ENCODE measurements at places on chromosomes 5 and 9. TPM values are rescaled to one million over a fixed set of nuclear protein-coding genes. Genes with fewer than 3 reads are reported as not detected.
A peak's percentile ranks its signal among the peaks of the same experiment; 100 is the strongest.

DNA sequence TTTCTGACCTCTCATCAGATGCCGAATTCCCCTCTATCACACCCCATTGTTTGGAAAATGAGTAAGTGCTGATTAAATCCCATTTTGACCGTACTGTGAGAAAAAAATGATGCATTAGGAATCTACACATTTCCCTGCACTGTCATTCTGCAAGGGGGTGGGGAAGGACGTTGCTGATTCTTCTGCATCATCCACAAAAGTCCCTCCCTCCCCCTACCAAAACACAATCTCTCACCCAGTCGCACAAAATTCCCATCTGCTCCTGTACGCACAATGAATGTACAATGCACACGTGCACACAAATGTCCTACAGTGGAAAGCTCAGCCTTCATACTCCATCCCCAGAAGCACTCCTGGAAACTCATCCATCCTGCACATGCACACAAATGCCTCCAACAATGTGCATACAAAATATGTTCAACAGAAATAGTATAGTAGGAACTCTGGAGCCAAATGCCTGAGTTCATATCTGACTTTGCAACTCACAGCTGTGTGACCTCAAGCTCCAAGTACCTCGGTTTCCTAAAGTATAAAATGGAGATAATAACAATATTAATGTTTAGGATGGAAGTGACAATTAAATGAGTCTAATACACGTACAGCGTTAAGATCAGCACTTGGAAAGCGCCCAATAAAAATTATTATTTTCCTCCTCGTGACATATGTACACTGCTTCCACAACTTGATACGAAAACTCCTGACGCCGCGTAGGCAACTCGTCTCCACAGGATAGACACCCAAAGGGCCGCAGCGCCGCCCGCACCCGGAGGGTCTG is 809 bp downstream of the TNIP1 start:
- DNase-seq: no peak
- peak overlapping the region; percentile 87 for H3K4me3 ChIP-seq
- no peaks in the 10 kb centered on the region for H3K27me3 ChIP-seq
- H3K36me3 ChIP-seq: peaks cover 4% of the 10 kb centered on the region
- peaks cover 75% of the 10 kb centered on the region for H3K4me1 ChIP-seq

DNA sequence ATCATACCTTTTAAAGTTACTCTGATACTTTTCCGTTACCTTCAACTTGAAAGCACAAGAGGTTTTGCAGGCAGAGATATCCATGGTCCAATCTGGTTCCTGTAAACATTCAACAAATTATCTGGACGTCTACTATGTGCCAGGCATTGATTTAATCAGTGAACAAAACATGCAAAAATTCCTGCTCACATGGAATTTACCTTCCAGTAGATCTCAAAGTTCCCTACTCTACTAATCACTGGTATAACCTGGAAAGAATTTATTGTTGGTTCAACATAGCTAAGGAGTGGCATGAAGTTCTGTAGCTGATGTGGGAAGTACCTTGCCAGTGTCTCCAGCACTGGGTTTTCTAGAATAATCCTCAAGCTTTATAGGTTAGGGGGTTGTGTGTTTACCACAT is 9.8 kb downstream of the OCLN start:
- H3K4me3 ChIP-seq: no peak overlapping the region
- H3K27ac ChIP-seq: peak overlapping the region; percentile 12
- H3K4me1 ChIP-seq: peaks cover 11% of the 10 kb centered on the region
- DNase-seq: no peak
- H3K36me3 ChIP-seq: no peaks in the 10 kb centered on the region

DNA sequence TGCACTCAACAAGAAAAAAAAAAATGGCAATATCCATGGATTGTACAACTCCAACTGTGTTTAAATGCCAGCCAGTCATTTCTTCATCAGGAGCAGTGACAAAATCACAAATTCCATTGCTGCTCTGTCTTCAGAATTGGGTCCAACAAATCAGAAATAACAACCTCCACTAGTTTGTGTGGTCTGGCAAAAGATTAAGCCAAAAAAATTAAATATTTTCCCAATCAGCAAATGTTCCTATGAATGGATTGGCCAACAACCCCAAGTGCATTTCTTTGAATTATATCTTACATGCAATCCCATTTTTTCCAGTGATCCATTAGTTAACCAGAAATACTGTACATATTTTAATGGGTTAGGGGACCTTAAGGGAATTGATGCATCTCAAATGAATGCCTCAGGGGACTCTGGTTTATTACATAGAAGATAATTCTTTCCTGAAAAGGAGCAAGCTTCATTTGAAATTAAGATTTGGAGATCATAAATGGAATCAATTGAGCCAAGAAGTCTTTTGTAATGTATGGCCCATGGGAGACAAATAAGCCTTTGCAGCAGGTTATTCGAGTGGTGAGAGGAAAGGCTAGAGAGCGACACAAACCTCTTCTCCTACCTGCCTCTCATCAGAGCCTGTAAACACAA is 131.8 kb downstream of the TLE1 start:
- H3K27ac ChIP-seq: no peak overlapping the region
- H3K4me1 ChIP-seq: peaks cover 18% of the 10 kb centered on the region
- H3K4me3 ChIP-seq: no peak overlapping the region
- no peaks in the 10 kb centered on the region for H3K36me3 ChIP-seq

GRCh38 chr9:842635-843426 is 1.3 kb downstream of the DMRT1 start:
- H3K27me3 ChIP-seq: peaks cover 70% of the 10 kb centered on the region
- H3K4me3 ChIP-seq: no peak overlapping the region
- no peak overlapping the region for H3K27ac ChIP-seq
- no peaks in the 10 kb centered on the region for H3K36me3 ChIP-seq
- peaks cover 5% of the 10 kb centered on the region for H3K4me1 ChIP-seq

- no peak overlapping the region for H3K4me3 ChIP-seq
- H3K27me3 ChIP-seq: no peaks in the 10 kb centered on the region
- H3K27ac ChIP-seq: no peak overlapping the region
- DNase-seq: no peak
Observed at GRCh38 chr9:71690063-71690688, 78.1 kb downstream of the CEMIP2 start.

Gene SOWAHA
- not detected for total RNA-seq

Gene PCDH12
- total RNA-seq: 17.0 TPM

GRCh38 chr9:122342323-122343050 is 28.3 kb upstream of the PTGS1 start:
- no peaks in the 10 kb centered on the region for H3K36me3 ChIP-seq
- no peak for DNase-seq
- no peak overlapping the region for H3K27ac ChIP-seq
- H3K4me1 ChIP-seq: peaks cover 8% of the 10 kb centered on the region
- no peaks in the 10 kb centered on the region for H3K27me3 ChIP-seq

DNA sequence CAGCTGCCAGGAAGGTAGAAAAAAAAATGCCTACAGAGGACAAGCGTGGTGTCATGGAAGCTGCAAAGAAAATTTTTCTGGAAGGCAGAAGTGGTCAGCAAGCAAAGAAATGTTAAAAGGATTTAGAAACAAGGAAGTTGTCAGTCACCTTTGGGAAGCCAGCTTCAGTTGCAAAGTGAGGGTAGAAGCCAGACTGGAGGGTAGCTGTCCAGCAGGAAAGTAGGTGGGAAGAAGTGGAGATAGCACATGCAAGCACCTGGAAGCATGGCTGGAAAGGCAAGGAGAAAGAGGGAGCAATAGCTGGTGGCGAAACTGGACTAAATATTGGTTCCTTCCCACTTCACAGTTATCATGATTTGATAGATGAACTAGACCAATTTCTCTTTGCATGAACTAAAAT is 54.3 kb downstream of the ADRB2 start:
- H3K4me3 ChIP-seq: no peak overlapping the region
- DNase-seq: no peak
- no peaks in the 10 kb centered on the region for H3K27me3 ChIP-seq
- no peaks in the 10 kb centered on the region for H3K4me1 ChIP-seq
- H3K36me3 ChIP-seq: no peaks in the 10 kb centered on the region

- H3K27me3 ChIP-seq: no peaks in the 10 kb centered on the region
- H3K36me3 ChIP-seq: no peaks in the 10 kb centered on the region
- H3K27ac ChIP-seq: no peak overlapping the region
- no peak for DNase-seq
Observed at GRCh38 chr5:30561771-30562170, 631.7 kb upstream of the CDH6 start.

GRCh38 chr9:27353474-27354229 is 56.7 kb upstream of the EQTN start:
- H3K4me1 ChIP-seq: peaks cover 15% of the 10 kb centered on the region
- H3K27me3 ChIP-seq: no peaks in the 10 kb centered on the region
- no peaks in the 10 kb centered on the region for H3K36me3 ChIP-seq
- no peak for DNase-seq
- H3K4me3 ChIP-seq: no peak overlapping the region

DNA sequence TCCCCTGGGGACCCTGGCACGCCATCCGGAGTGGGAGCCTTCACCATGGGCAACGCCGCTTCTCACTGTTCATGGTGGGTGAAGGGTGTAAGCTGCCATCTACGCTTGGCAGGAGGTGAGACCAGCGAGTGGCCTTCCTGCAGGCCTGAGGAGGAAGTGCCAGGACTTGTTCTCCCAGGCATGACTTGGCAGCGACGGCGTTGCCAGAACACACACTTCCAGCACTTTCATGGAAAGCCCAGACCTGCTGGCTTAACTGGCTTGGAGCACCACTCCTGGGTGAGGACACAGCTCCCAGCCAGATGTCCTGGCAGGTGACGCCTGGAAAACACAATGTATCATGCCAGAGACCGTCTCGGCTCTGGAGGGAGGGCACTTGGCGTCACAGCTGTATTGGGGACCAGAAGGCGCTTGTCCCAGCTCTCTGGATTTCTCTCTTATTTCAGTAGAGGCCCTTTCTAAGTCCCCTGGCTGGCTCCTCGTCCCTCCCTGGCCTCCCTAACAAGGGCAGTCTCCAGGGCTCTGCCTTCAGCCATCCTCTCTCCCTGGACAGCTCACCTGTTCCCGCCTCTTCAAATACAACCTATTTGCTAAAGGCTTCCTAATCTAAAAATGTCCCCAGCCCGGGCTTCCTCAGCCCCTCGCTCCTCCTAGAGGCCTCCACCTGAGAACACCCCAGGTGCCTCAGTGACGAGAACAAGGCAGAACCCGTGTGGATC is 188.3 kb downstream of the OLFM1 start:
- no peak overlapping the region for H3K27ac ChIP-seq
- no peaks in the 10 kb centered on the region for H3K4me1 ChIP-seq
- H3K27me3 ChIP-seq: peaks cover 5% of the 10 kb centered on the region
- no peak overlapping the region for H3K4me3 ChIP-seq
- no peaks in the 10 kb centered on the region for H3K36me3 ChIP-seq
- DNase-seq: peak; percentile 81

DNA sequence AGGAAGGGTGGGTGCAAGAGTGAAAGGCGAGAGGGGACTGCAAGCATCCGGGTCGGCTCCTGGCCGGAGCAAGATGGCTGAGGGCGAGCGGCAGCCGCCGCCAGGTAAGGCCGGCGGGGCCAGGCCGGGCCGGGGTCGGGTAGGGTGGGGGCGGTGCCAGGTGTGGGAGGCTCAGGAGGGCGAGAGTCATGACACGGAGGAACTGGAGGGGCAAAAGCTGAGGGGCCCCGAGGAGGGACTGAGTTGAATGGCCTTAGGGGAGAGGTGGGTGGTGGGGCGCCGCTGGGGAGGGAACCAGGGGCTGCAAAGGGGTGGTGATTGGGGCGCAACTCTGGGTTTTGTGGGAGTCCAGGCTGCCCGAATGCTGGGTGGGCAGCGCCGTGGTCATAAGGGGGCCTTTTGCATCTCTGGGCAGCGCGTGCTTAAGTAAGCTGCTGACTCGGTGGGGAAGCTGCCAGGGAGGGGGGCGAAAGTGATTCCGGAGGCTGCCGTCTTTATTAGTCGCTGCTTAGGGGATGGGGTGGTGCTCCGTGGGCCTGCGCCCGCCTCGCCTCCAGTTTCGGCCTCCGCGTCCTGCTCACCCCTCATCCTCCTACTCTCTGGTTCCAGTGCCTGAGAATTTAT is 425 bp downstream of the PTPA start:
- peak overlapping the region; percentile 94 for H3K27ac ChIP-seq
- DNase-seq: peak; percentile 77
- H3K4me1 ChIP-seq: peaks cover 17% of the 10 kb centered on the region
- H3K4me3 ChIP-seq: peak overlapping the region; percentile 89
- no peaks in the 10 kb centered on the region for H3K36me3 ChIP-seq

Gene RAB14
- total RNA-seq: 104 TPM

- no peaks in the 10 kb centered on the region for H3K36me3 ChIP-seq
- no peaks in the 10 kb centered on the region for H3K27me3 ChIP-seq
- no peaks in the 10 kb centered on the region for H3K4me1 ChIP-seq
- no peak overlapping the region for H3K4me3 ChIP-seq
- DNase-seq: peak; percentile 68
Observed at GRCh38 chr5:58849921-58850667, 267.2 kb downstream of the RAB3C start.

GRCh38 chr5:135095871-135096270 is 61.8 kb upstream of the PITX1 start:
- no peak for DNase-seq
- H3K4me3 ChIP-seq: no peak overlapping the region
- no peak overlapping the region for H3K27ac ChIP-seq
- peaks cover 11% of the 10 kb centered on the region for H3K27me3 ChIP-seq
- H3K4me1 ChIP-seq: no peaks in the 10 kb centered on the region

GRCh38 chr9:136673975-136674785 is 11.5 kb downstream of the EGFL7 start:
- H3K4me1 ChIP-seq: peaks cover 16% of the 10 kb centered on the region
- H3K36me3 ChIP-seq: peaks cover 23% of the 10 kb centered on the region
- H3K27me3 ChIP-seq: no peaks in the 10 kb centered on the region

GRCh38 chr9:76608575-76609273 is 149.7 kb downstream of the GCNT1 start:
- H3K27me3 ChIP-seq: no peaks in the 10 kb centered on the region
- no peak for DNase-seq
- H3K36me3 ChIP-seq: no peaks in the 10 kb centered on the region

Gene PTPN3
- total RNA-seq: 17.1 TPM

GRCh38 chr9:26463837-26464236 is 428.8 kb downstream of the CAAP1 start:
- H3K27ac ChIP-seq: no peak overlapping the region
- H3K4me3 ChIP-seq: no peak overlapping the region
- no peak for DNase-seq
- no peaks in the 10 kb centered on the region for H3K36me3 ChIP-seq
- no peaks in the 10 kb centered on the region for H3K4me1 ChIP-seq

DNA sequence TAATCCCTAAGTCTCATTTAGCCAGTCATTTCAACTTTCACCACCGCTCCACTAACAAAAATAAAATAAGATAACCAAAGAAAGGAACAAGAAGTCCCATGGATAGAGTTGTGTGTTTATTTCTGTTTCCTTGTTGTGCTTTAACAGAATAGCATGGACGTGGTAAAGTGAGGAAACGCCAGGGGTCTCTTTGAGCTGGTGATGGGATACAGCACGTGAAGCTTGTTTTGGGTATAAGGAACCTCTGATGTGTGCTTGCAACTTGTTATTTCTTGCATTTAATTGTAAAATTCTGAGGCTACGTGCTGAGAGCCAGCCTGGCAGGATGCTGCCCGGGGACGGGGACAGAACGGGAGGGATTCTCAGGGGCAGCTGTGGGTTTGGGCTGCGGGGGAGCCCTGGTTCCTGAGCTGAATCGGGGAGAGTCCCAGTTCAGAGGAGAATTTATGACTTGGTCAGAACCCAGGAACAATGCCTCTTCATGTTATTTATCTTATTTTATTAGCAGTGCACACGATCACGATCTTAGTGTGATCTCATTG is 63.4 kb downstream of the ANKRD33B start:
- H3K27ac ChIP-seq: peak overlapping the region; percentile 58
- H3K4me1 ChIP-seq: peaks cover 8% of the 10 kb centered on the region
- peak; percentile 51 for DNase-seq
- peak overlapping the region; percentile 32 for H3K4me3 ChIP-seq

- peaks cover 6% of the 10 kb centered on the region for H3K36me3 ChIP-seq
- H3K4me3 ChIP-seq: no peak overlapping the region
- DNase-seq: no peak
- peak overlapping the region; percentile 59 for H3K27ac ChIP-seq
- H3K27me3 ChIP-seq: no peaks in the 10 kb centered on the region
Observed at GRCh38 chr5:10724781-10725507, 36.1 kb downstream of the DAP start.
